ENCODE measurements at places on chromosomes 3 and 15.

DNA sequence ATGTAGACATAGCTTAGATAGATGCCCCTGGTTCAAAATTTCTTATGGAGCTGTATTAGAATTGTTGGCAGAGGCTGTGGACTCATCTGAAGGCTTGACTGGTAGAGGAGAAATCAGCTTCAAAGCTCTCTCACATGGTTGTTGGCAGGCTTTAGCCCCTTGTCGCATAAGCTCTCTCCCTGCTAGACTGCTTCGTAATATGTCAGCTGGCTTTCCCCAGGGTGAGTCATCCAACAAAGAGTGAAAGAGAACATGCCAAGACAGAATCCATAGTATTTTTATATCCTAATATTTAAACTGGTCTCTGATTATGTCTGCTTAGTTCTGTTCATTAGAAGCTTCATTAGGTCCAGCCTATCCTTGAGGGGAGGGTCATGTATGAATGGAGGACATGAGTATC is 427.4 kb upstream of the NAALADL2 start:
- DNase-seq = no peak

GRCh38 chr3:7787871-7788828 is 713.5 kb upstream of the LMCD1 start:
- DNase-seq = no peak

DNA sequence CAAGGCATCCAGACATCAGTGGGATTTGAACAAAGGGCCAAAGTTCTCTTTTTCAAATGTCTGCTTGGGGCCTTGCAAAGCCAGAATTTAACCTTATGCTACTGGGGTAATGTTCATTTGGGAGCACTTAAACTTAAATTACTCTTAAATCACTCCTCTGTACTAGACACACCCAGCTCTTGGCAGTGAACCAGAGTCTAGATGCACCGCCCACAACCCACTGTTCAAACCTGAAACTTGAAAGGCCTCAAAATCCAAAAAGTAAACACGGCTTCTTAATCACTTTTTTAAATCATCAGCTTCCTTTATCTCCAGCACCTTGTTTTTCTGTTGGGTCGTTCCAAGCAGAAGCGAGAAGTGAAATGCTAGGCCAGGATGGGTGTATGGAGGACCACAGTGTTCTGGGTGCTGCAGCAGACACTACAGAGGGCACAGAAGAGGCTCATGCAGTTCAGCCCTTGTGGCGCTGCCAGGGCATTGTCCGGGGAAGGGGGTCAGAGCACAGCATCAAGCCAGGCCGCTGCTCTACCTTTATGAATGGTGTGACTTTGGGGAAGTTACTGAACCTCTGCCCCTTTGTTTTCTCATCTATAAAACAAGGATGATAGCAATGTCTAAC is 28.8 kb downstream of the MECOM start:
- no peak for DNase-seq

DNA sequence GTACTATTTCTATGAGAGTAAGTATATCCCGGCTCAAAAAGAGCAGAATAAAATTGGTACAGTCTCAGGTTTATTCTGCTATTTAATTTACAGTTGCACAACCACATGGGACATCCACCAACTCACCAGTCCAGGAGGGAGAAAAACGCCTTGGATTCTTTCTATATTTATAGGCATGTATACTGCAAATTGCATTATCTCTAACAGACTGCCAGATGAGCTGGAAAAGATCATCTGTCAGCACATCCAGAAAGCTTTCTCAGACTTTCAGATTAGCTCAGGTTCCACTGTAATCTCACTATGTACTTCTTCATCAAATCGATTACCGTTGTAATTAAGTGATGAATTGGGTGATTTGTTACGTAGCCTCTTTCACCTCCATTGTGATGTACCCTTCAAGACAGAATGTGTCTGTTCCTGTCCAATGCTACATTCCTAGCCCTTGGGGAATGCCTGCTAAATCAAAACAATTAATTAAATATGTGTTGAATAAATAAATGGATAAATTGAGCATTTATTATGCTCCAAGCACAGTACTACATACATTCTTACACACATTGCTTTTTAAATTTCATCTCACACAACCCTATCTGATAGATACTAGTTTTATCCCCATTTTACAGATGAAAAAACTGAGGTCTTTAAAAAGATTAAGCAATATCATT is 38.1 kb upstream of the TMC3 start:
- DNase-seq = no peak

DNA sequence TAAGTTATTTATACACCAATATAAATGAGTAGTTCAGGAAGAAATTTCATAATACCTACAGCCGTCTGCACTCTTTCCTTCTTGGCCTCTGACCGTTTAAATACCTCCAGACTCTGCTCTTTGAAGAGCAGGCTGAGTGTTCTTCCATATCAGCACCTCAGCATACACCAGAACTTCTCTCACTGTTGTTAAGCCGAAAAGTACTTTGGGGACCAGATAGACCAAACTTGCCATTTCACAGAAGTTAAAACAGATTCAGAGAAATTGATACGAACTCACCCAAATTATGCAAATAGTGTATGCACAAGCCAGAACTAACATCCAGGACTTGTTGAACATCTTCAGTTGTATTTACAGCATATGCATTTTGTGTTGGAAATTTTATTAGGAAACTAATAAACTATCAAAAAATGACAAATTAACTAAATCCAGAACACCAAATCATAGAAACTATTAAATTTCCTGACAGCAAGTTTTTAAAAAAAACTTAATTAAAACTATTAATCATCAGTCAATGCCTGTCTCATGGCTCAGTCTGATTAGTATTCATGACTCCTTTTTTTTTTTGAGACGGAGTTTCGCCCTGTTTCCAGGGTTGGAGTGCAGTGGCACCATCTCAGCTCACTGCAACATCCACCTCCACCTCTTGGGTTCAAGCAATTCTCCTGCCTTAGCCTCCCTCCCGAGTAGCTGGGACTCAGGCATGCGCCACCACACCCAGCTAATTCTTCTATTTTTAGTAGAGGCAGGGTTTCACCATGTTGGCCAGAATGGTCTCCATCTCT is 24.1 kb downstream of the CGGBP1 start:
- DNase-seq = no peak

DNA sequence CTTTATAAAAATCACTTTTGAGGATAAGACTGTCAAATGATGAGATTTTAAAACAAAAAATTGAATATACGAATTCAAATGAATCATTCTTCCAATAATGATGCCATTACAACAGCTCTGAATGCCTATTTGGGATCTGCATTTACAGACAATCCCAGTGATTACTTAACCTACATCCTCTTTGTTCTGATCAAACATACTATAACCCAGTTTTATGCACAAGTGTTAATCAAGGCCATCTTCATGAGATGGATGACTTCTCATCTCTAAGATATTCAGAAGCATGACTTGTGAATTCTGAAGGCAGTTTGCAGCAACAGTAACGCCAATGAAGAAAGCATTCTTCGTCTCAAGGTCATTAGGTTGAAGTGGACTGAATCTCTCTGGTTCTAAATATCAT is 90.3 kb upstream of the MEX3B start:
- no peak for DNase-seq

DNA sequence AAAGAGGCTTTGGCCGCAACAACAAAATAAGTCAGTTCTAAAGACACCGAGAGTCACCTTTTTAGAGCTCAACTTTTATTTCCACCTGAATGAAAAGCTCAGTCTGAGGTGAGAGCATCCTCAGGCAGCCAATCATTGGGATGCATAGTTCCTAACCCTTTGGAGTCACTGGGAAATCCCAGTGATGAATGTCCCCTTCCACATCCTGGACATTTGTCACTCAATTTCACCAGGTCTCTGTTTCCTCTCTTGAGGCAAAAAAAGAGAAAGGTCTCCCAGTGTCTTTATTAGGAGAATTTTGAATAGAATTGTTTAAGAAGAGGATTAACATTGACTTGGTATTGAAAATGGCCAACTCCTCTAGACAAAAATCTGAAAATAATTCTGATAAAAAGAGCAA is 137.5 kb upstream of the SPRED1 start:
- no peak for DNase-seq

- DNase-seq = no peak
These were observed 84.6 kb upstream of the ALDH1L1 start for GRCh38 chr3:126264952-126265351.

DNA sequence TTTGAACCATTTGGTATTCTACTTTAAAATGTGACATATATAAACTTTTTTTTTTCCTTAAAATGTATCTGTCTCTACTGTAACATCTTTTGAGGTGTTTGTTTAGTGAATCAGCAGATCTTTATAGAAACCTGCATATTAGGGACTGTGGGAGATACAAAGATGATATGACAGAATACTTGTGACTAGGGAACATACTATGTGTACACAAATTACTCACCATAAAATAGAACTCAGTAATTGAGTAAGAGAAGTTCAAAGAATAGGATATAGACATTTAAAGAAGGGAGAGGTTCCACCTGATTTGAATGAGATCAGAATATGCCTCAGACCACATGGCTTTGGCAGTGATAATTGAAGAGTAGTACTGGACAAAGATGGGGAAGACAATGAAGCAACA is 47.9 kb downstream of the ATP2C1 start:
- DNase-seq = no peak

DNA sequence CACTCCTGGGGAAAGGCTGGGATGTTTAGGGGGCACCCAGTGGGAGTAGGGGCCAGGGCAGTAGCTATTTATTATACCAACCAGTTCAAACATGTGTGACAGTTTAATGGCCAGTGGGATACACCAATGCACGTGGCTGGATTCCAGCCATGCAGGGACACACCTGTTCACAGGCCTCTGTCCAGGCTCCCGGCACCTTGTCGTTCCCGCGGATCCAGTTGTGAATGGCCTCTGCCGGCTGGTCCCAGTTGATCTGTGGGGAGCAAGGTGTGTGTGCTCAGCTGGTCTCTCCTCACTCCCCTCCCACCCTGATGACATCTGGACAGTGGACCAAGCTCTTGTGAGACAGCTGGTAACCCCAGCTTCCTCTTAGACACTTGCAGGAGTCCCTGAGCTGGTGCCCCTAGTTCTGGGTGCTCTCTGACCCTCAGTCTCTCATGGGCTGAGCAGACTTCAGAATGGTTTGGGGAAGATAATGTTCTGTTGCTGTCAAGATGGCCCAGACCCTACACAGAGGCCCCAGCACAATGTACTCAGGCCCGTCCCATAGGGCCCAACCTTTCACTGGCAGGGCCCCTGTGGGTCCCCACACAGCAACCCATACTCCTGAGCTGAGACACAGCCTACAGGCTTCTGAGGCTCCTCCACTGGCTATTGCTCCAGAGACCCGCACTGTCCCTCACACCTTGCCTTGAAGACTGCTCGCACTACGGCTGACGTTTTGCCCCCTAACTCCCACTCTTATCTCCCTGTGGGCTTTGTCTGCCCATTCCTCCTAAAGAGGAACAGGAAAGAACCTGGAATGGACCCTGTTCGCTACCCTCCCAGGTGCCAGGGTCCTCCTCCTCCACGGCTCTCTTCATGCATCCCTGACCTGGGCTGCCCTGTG is 25.8 kb downstream of the ALDH1L1 start:
- DNase-seq = no peak

GRCh38 chr3:152773633-152774032 is 61.3 kb upstream of the P2RY1 start:
- no peak for DNase-seq

DNA sequence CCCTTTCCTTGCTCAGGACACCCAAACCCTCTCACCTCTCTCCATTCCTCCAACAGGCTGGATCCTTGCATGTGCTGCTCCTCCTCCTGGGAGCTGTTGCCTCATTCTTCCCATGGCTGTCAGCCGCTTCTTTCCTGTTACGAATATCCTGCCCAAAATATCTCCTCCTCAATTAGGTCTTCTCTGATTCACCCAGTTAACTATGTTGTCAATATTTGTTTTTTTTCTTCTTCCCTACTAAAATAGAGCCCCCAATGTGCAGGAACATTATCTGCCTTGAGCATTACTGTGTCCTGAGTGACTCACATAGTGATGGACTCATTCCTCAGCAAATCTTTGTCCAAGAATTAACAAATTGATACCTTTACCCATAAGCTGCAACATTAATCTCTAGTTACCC is 357.2 kb downstream of the CLSTN2 start:
- DNase-seq = no peak

- DNase-seq = no peak
These were observed 417.7 kb upstream of the CFAP20DC start for GRCh38 chr3:59467476-59467875.

GRCh38 chr3:136332776-136333175 is 82.6 kb downstream of the PCCB start:
- DNase-seq = no peak

GRCh38 chr3:129564981-129565644 is 22.1 kb downstream of the H1-8 start:
- no peak for DNase-seq

GRCh38 chr3:54533856-54534255 is 394.0 kb downstream of the LRTM1 start:
- DNase-seq = no peak

DNA sequence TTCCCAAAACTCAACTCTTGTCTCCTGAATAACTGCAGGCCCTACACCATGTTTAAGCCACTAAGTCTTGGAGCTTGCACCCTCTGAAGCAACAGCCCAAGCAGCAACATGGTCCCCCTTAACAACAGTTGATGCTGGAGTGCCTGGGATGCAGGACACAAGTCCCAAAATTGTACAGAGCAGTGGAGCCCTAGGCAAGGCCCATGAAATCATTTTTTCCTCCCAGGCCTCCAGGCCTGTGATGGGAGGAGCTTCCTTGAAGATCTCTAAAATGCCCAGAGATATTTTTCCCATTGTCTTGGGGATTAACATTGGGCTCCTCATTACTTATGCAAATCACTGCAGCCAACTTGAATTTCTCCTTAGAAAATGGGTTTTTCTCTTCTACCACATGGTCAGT is 311.9 kb upstream of the EPHA3 start:
- DNase-seq = no peak

GRCh38 chr15:81481346-81481745 is 107.3 kb upstream of the TMC3 start:
- no peak for DNase-seq

- peak; percentile 38 for DNase-seq
These were observed 18.1 kb upstream of the SLC22A13 start for GRCh38 chr3:38247366-38248035.

DNA sequence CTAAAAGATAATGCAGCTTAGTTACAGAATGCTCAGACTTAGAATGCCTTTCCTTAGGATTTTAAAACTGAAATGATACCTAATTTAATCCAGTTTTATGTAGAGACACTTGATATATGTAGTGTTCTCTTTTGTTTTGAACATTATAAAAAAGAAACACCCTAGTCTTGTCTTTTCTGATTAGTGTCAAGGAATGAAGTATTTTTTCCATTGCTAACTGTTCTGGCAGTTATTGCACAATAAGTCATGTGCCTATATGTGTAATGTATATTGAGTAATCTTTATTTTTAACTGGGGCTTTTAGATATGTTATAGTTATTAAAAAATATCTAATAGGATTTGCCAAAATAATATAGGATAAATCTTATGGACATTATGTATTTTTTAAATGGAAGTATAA is 4.5 kb downstream of the ARL8B start:
- DNase-seq = no peak

GRCh38 chr3:127088511-127089351 is 104.2 kb upstream of the PRR23E start:
- DNase-seq = no peak

Data from HTR-8/SVneo (cell line).